Activated effector memory CD4-positive, alpha-beta T cell treated with Interleukin-2 at 50 U/mL for 16 hours (primary cell): ENCODE measurements at places on chromosomes 4 and X.

- DNase-seq = no peak
Observed at GRCh38 chr4:121726642-121727268, 30.0 kb upstream of the ANXA5 start.

- no peak for DNase-seq
Observed at GRCh38 chr4:187444061-187444460, 551.5 kb upstream of the ZFP42 start.

DNA sequence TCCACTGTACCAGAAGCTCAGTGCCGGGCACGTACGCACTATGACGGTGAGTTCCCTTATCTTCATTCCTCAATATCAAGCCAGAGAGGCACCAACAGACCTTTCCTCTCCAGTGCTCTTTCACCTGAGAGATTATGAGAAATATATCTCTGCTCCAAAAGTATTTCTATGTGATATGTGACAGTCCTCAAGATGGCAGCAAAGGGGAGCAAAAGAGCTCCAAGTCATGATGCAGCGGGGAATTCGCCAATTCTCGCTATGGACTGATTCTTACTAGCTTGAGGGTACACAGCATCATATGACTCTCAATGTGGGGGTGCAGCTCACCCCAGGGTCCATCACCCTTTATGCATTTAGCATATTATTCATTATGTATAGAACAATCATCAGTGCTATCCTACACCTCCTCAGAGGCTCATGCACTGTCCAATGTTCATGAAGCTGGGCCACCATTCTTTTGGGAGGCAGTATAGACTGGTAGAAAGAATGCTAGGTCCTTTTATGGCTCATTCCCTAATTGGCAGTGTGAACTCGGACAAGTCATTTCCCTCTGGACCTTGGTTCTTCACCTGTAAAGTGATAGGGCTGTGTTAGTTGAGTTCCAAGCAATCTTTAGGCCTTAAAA is 12.8 kb upstream of the IQSEC2 start:
- DNase-seq = no peak

- DNase-seq = no peak
Observed at GRCh38 chrX:155666741-155667140, 54.0 kb upstream of the TMLHE start.

DNA sequence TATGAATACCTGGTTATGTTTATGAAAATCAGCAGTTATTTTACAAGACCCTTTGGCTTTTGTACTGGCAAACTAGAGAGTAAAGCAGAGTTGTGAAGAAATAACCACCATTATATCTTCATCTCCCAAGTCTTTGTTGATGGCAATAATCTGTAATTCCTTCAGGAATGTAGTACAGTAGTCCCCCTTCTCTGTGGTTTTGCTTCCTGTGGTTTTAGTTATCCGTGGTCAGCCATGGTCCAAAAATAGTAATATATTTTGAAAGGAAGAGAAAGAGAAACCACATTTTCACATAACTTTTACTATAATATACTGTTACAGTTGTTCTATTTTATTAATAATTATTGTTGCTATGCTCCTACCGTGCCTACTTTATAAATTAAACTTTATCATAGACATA is 27.8 kb downstream of the BANK1 start:
- no peak for DNase-seq

- no peak for DNase-seq
Observed at GRCh38 chr4:20376070-20376469, 124.4 kb downstream of the SLIT2 start.

- no peak for DNase-seq
Observed at GRCh38 chr4:65791812-65792308, 121.6 kb upstream of the EPHA5 start.

- DNase-seq = no peak
Observed at GRCh38 chr4:130186931-130187330, 1091.0 kb downstream of the C4orf33 start.

- DNase-seq = no peak
Observed at GRCh38 chr4:186150926-186151325, 40.4 kb upstream of the CYP4V2 start.

GRCh38 chr4:128847082-128847724 is 37.7 kb downstream of the JADE1 start:
- no peak for DNase-seq

GRCh38 chrX:71667328-71668247 is at the start of gene LOC101059915:
Gene LOC101059915 (plus strand): TSS chrX:71667546.
- no peak for DNase-seq

GRCh38 chr4:84965553-84966381 is 723 bp downstream of the WDFY3 start:
- DNase-seq = no peak

DNA sequence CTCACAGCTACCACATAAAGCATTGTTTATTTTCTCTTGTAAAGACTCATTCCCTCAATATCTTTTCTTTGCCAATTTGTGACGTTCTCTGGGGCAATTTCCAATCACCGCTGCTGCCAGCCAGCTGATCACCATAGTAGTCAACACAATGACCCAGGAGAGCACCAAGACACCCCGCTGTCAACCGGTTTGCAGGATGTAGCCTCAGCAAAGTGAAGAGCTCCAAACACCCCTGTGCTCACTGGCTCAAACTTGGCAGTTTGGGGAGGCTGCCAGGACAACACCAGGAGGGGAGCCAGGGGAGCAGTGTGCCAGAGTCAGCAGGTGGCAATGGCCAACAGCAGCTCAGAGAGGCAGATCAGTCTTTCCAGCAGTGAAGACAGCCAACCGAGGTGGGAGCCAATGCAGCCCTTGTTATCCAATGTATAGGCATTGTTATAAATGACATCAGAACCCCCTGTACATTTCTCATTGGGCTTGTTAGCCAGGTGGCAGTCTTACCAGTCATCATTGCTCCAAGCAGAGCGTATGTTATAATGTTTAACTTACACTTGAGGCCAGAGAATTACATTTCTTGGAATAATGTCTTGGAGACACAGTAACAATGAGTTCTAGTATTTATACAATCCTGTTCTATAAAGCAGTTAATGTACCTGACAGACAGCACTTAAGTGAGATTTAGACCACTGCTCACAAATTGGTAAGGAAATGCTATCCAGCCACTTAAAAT is 274.9 kb upstream of the GK2 start:
- DNase-seq = no peak

GRCh38 chr4:147791865-147792264 is 60.0 kb downstream of the ARHGAP10 start:
- DNase-seq = no peak

- DNase-seq = no peak
Observed at GRCh38 chr4:184147858-184148737, 69.6 kb downstream of the ENPP6 start.

- DNase-seq = no peak
Observed at GRCh38 chrX:421646-422391, 35.1 kb upstream of the PPP2R3B start.

DNA sequence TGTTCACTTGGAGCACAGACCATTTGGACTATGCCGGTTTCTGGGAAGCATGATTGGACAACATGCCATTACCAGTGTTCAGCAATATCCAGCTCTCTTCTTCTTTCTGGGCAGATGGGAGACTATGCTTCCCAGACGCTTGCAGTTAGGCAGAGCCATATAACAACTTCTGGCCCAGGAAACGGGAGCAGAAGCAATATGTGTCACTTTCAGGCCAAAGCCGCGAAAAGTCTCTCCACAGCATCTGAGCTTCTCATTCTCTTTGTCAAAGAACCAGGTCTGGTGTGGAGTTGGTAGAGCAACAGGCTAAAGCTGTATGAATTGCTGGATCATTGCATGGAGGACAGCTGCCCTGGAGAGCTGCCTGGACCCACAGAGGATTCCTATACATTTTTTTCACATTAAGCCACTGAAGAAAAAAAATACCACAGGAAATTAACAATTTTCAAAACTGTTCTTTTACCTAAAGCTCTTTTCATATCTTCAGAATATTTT is 131.4 kb upstream of the FRG1 start:
- DNase-seq = no peak
